ENCODE measurements at places on chromosomes 5 and 9.

DNA sequence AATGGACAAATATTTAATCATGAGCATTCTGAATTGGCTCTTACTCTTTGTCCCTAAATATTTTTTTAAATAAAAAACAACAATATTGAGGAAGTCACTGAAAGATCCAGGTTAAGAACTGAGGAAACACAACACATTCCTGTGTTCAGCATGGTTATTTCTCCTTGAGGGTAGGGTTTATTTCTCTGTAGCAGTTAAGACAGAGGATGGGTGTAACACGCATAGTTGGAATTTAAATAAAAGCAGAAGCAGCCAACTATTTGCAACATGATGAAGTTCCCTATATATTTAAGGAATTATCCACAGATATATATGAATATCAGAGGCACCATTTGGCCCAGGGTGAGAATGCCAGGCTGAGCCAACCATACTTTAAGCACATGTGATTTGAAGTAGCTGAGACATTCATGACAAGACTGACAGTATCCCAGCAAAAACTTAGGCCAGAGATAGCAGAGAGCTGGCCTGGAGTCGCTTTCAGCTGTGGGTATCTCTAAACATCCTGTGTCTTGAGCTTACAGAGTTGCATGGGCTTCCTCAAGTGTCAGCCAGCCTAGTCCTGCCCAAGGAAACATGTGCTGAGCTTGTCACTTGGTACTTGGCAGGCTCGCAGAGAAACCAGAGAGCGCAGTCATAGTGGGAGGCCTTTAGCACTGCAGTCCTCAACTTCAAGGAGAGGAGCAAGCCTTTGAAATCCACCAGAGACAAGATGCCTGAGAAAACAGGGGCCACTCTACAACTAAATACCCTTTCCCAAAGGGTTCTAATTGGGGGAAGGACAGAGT, 43.6 kb downstream of the SEMA5A start:
- DNase-seq, result no peak

- DNase-seq, result no peak
Observed at GRCh38 chr5:16856531-16856930, 79.6 kb downstream of the MYO10 start.

DNA sequence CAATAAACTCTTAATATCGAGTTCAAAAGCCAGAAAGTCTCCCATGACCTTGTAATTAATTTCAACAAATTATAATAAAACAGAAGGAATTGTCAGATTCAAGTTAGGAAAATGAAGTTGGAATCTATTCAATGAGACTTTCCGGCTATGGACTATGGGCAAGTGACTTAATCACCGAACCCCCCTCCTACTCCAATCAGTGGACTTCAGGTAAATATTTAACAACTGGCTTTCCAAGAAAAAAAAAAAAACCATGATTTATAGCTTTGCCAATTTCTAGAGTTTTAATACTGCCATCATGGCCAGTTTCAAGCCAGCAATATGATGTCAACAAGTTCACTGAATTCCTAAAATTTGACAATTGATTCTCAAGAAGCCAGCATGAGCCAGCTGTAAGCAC, 4.5 kb downstream of the SLC45A2 start:
- no peak for DNase-seq

DNA sequence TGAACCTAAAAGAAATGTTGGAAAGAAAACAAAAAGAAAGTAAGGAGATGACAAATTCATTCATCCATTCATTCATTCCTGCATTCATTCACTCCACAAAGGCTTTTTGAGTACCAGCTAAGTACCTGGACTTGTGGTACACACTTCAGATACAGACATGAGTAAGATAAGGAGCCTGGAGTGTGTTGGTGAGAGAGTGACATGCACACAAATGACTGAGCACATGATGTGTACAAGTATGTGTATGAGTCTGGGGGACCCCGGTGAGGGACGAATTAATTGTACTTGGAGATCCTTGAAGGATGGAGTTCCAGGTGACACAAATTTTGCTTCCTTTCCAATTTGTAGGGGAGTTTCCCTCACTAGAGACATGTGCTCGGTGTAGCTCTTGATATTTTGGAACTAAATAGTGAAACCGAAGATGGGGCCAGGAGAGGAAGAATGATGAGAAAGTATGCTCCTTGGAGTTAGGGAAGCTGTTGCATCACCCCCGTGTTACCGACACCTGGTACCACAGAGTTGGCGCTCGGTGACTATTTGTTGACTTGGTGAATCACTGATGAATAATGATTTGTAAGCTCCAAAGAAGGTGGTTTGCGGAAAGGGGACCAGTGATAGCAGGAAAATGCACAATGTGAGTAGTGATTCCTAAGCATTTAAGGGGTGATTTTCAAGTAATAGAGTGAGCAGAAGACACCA, 509.8 kb downstream of the CCDC171 start:
- peak; percentile 63 for DNase-seq

DNA sequence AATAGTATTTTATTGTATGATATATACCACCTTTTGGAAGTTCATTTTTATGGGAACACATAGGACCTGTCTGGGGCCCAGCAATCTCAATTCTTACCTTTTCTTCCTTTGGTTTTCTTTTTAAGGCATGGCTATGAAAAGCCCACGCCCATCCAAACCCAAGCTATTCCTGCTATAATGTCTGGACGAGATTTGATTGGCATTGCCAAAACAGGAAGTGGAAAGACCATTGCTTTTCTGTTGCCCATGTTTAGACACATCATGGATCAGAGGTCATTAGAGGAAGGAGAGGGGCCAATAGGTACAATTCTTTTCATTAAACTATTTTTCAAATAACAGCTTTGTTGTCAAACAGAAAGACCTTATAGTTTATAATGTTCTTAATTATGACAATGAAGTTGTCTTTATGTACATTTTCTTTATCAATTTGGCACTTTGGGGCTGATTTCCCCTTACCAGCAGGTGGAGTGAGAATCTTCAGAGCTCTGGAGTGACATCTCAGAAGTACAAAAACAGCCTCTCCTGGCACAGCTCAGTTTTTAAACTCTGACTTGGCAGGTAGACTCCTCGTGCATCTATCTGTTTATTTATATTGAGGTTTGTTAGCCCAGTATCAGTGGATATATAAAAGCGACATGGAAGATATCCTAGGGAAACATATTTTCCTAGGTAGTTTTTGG, 25.8 kb downstream of the DDX46 start:
- DNase-seq, result no peak

GRCh38 chr5:134247428-134248224, 21.8 kb upstream of the PPP2CA start:
- DNase-seq, result peak; percentile 75

DNA sequence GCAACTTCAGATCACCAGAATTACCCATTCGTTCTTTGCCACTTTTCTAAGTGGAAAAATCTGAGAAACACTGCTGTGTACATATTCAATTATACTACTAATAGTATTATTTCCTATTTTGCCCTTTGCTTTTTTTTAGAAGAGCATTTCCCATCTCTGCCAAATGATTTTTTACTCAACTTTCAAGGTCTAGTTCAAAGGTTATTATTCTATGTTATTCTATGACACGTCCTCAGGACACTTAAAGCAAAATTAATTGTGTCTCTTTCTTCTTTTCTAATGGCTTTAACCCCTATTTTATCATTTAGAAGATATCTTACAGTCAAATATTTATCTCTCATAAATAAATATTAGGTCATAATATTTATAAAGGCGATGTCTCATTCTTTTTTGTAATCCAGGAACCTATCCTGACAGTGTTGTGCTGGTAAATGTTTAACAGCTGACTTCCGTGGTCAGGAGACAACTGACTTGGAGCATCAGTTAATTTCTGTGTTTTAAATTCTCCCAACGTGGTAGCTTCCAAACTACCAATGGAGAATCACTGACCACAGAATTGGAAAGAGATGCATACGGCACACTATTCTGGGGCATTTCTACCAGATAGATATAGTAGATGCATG, 375.2 kb downstream of the ARRDC3 start:
- DNase-seq, result no peak

DNA sequence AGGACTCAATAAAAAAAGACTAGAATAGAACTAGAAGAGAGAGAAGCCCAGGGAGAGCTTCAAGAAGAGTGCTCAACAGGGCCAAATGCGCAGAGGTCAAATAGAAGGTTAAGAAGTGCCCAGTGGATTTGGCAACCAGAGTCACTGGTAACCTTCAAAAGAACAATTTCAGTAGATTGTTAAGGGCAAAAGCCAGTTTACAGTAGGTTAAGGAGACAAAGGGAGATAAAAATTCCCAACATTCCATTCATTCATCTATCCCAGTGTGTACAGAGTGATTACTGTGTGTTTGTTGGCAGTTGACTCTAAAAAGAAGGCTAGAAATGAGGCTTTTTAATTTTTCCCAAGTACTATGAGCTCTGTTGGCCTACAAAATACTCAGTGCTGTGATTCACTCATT, 69.4 kb downstream of the RIGI start:
- DNase-seq, result no peak

- DNase-seq, result no peak
Observed at GRCh38 chr5:160760008-160760407, 92.0 kb downstream of the ATP10B start.

DNA sequence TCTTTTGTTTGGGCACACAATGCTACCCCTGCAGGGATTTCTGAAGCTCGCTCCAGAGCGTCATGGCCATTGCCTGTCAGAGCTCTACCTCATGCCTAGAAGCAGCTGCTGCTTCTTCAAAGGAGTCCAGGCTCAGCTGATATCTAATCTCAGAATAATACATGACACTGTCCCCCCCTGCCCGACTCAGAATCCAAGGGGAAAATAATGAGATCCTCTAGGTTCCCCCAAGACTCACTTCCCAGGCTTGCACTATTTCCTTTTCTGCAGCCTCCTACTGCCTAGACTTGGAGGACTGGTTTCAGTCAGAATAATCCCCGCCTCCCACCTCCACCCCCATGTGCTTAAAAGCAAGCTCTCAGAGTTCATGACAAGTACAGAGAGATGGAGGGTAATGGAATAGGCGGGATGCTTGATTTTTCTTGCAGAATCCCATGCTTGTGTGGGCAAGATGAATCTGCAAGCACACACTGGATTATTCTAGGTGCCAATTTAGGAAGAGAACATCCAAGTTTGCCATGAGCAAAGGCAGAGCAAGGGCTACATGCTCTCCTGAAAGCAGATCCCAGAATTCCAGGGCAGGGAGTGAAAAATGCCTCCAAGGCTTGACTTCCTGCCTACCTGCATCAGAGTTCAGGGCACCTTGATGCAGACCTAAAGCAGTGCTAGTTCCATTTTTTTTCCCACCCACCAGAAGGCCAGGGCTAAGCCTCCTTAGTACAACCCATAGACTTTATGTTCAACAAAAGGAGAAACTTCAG, 97.4 kb upstream of the IFNK start:
- DNase-seq, result no peak

- DNase-seq, result no peak
Observed at GRCh38 chr5:165139721-165140120, 1634.3 kb downstream of the MAT2B start.

DNA sequence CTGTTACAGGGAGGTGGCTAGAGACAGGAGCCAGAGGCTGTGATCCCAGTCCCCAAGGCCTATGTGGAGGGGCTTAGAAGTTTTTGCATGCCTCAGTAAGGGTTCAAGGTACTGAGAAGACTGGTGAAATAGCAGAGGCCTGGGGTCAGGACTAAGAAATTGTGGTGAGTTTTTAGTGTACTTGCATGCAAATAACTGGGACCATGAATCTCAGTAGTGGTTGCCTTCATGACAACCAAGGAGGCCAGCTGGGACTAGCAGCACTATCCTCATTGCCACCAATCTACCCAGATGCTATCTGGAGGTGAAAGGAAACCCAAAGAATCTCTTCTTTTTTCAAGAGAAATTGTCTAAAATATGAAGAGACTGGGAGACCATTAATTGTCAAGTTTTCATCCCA, 395.1 kb downstream of the CETN3 start:
- no peak for DNase-seq

GRCh38 chr9:100011062-100011681, 87.6 kb downstream of the ERP44 start:
- DNase-seq, result peak; percentile 20

DNA sequence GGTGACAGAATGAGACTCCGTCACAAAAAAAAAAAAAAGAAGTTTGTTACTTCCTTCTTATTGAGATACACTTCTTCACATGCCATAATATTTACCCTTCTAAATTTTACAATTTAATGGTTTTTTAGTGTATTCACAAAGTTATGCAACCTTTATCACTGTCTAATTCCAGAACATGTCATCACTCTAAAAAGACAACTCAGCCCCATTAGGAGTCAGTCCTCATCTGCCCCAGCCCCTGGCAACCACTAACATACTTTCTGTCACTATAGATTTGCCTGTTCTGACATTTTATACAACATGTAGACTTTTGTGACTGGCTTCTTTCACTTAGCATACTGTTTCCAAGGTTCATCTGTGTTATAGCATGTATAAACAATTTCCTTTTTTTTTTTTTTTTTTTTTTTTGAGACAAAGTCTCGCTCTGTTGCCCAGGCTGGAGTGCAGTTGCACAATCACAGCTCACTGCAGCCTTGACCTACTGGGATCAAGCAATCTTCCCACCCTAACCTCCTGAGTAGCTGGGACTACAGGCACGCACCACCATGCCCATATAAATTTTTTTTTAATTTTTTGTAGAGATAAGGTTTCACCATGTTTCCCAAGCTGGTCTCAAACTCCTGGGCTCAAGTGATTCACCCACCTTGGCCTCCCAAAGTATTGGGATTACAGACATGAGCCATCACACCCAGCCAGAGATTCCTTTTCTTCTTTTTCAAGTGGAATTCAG, 18.0 kb downstream of the AQP3 start:
- DNase-seq, result no peak

- DNase-seq, result no peak
Observed at GRCh38 chr9:33043671-33044070, 18.6 kb downstream of the DNAJA1 start.

GRCh38 chr5:149172261-149172660, 31.0 kb downstream of the ABLIM3 start:
- peak; percentile 52 for DNase-seq

- DNase-seq, result no peak
Observed at GRCh38 chr5:68122439-68123328, 92.9 kb upstream of the PIK3R1 start.

DNA sequence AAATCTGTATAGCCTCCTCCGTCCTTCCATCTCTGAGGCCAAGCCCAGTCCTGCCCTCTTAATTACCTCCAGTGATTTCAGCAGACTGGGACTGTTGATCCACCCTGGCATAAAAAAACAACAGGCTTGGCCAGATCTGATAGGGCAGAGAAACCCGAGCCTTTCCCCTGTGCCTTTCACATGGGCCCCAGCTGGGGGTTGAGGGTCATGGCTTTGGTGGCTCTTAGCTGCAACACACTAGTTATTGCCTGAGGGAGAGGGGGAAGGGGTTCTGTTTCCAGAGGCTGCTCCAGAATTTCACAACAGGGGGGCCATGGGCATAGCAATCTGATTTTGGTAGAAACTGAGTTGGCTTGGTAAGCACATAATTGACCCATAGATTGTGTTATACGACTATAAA, 21.2 kb upstream of the PANK3 start:
- DNase-seq, result no peak
